ENCODE measurements at places on chromosomes 2 and 18. TPM values are rescaled to one million over a fixed set of nuclear protein-coding genes. Genes with fewer than 3 reads are reported as not detected.

The CFAP65 gene
- total RNA-seq = not detected

The GKN2 gene
- not detected for total RNA-seq

The DSG1 gene
- total RNA-seq = 1.3 TPM

DNA sequence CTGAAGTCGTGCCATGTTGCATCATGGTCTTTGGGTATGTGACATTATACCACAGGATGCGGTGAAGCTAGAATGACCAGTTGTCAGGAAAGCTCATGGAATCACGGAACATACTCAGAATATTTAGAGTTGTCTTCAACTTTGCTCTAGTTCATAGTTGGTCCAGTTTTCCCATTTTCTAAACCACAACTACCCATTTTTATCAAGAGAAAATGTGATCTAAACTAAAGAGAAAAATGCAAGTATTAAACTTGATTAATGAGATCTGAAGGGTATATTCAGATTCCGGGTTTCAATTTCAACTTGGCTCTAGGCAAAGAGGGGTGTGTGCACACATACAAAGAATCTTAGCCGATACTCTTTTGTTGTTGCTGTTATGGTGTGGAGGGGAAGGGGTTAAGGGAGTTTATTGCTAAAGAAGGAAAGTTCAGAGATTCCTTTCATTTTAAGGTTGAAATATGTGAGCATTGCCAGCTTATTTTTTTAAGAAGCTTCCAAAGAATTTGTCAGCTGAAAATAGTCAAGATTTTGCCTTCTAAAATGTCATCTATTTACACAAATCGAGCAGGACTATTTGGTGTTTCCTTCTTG lies 516.6 kb upstream of the ZEB2 start:
- no peak for DNase-seq

- no peak for DNase-seq
These were observed 353.6 kb upstream of the FANCL start for GRCh38 chr2:58594762-58595161.

- no peak for DNase-seq
These were observed 244.2 kb upstream of the ZC3H15 start for GRCh38 chr2:186241874-186242273.

GRCh38 chr2:70767699-70768589 lies at the start of gene ADD2:
Gene ADD2, minus strand, starts transcription at chr2:70768200. Its CDS starts 61,792 bp downstream, at chr2:70706408.
- peak; percentile 20 for DNase-seq

GRCh38 chr2:128279009-128279408 lies 39.7 kb downstream of the HS6ST1 start:
- DNase-seq = no peak

- DNase-seq = no peak
These were observed 96.6 kb downstream of the NEDD4L start for GRCh38 chr18:58140387-58141325.

GRCh38 chr2:201833781-201834180 lies 27.4 kb downstream of the CDK15 start:
- DNase-seq = no peak

All from left ventricle myocardium inferior (tissue), 1 donor.